ENCODE measurements at places on chromosomes 5 and 9.

DNA sequence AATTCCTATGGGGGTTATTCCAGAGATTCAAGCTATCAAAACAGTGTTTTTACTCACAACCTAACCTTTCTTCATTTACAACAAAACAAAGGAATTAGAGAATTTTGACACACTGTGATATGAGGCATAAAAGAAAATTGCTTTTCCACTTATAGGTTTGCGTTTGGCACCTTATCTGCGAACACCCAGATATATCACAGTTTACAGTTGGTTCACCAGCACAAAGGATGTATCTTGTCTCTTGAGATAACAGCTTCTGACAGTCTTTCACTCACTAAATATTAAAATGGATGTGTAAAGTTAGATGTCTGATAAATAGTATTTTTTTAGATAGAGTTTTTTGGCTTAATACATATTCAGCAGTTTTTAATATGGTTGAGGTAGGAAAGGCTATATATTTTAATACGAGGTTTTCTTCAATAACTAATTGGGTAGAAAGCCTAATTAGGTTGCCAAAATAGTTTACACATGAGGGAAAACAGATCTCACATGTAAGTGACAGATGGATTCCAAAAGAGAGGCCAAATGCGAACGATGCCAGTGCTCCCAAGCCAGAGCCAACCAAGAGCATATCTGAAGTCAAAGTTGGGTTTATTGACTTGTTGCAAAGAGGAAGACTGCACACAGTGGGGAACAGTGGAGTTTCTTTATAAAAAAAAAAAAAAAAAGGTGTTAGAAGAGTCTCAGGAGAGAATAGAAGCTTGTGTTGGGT lies 1495.2 kb downstream of the MAT2B start:
- no peak for DNase-seq

DNA sequence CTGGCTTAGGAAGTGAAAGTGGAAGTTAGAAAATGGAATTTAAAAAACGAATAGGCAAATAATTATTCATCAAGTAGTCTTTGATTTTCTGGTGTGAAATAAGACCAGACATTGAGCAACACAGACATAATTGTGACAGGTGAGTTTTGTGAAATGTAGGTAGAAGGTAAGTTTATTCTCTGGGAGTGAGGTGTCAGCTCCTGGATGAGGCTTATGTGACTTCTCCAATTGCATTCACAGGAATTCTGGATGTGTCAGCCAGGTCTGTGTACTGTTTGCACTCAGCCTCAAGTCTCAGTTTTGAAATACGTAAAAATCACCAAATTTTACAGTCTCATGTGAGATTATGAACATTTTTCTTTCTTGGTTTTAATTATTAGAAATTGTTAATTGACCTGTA lies 537.6 kb downstream of the CETN3 start:
- no peak for DNase-seq

DNA sequence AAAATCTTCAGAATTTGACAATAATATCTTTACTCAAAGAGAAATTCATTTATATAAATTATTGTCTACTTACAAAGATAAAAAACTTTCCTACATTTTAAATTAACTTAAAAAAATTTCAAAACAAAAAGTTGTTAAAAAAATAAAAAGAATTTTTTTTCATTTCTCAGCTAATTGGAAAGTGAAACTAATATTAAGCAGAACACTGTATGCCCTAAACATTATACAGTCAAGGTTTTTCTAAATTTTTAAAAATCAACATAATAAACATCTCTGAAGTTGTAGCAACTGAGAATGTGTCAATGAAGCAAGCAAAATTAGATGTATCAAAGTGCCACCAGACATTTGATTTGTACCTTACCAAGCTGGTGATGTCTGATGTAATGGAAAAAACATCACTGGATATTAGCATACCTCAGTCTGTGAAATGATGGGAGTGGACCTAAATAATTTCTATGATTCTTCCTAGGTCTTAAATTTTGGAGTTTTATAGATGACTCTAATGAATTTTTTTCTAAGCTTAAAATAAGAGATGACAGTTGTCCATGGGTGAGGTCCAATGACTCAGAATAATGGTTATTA lies 290.1 kb downstream of the ADAMTS6 start:
- no peak for DNase-seq

DNA sequence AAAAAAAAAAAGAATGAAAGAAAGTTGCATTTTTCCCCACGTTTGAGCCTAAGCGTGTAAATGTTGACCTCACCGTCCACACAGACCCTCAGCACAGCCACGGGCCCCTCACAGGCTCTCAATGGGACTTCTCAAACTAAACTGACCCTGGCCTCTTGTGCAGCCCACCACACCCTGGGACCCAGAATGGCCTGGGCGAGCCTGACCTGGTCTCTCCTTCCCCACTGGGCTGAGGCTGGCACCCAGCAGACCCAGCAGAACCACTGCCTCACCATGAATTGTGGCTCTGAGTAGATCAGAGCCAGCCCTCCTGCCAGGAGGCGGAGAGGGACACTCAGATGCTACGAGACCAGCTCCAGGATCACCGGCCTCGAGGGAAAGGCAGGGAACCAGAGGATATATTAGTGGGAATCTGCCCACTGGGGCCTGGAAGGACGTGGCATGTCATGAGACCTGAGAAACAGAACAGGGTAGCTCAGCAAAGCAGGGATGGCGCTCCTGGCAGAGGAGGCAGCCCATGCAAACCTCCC lies 124.4 kb downstream of the ZNF354C start:
- no peak for DNase-seq

GRCh38 chr5:177445052-177445916 lies 1.3 kb upstream of the PRR7 start:
- DNase-seq = no peak

- DNase-seq = no peak
Observed at GRCh38 chr5:147887930-147888329, 9.4 kb downstream of the SCGB3A2 start.

- no peak for DNase-seq
Observed at GRCh38 chr9:94817291-94818177, 91.0 kb downstream of the AOPEP start.

DNA sequence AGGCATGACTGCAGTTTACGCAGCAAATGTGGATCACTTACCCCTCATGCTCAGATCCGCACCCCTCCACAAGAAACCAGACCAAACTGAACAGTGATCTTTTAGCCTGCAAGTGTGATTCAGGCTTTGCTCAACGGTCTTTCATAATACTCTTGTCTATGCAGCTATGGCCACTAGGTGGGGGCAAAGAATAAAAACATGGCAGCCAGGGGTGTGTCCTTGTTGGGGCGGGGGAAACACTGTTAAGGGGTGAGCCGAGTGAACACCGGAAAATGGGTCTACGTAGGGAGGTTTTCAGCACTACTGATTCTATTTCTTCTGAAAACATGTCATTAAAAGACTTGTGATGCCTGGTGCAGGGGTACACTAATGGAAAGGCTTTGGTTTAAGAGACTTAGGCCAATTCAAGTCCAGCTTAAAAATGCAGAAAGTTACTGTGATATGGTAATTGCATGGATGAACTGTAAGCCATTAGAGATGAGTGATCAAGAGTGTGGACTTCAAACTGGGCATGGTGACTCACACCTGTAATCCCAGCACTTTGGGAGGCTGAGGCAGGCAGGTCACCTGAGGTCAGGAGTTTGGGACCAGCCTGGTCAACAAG lies 49.9 kb upstream of the GPR151 start:
- peak; percentile 61 for DNase-seq

DNA sequence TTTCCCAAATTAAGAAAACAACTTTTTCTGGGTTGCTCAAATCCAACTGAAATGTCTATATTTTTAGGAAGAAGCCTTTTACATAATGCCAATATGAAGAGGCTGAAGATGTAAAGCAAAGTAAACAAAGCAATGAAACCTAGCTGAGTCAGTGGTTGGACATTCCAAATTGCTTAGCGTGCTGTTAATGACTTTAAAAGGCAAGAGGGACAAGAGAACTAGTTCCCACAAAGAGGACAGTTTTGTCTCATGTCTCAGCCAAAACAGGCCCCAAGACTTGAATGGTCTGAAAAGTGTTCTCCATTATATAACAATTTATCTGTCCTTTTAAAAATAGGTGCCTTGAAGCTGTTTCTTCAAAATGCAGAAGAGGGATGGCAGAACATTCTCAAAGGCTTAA lies 407.0 kb downstream of the ENC1 start:
- DNase-seq = peak; percentile 79
